ENCODE measurements at places on chromosomes 5 and 9.
A peak's percentile ranks its signal among the peaks of the same experiment; 100 is the strongest.

DNA sequence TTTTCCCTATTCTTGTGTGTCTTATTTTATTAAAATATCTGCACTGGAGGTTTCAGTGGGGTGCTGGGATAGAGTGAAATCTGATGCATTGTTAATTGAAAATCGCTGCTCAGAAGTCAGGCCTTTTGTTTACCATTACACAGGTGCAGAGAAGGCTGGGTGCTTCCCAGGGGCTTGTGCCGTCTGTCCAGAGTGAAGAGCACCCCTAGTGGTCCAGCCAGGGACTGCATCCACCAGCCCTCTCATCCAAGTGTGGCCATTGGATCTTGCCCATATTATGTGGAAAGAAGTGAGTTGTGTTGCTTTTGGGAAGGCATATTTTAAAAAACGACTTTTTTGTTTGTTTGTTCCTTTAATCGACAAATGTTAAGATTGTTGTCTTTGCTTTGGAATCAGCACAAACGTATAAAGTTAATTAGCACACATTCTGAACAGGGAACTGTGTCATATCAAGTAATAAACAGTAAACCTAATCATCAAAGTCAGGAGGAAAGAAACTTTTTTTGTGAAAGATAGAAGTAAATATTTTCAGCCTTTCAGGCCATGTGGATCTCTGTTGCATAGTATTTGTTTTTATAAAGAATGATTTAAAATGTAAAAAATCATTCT is 315.6 kb downstream of the MTRR start:
- DNase-seq, result no peak

GRCh38 chr9:8232726-8233125 is 433.1 kb upstream of the DMAC1 start:
- no peak for DNase-seq

- DNase-seq, result no peak
Measured at GRCh38 chr5:160245506-160246086, 16.3 kb downstream of the FABP6 start.

GRCh38 chr5:79495311-79495710 is 18.6 kb downstream of the HOMER1 start:
- DNase-seq, result no peak

DNA sequence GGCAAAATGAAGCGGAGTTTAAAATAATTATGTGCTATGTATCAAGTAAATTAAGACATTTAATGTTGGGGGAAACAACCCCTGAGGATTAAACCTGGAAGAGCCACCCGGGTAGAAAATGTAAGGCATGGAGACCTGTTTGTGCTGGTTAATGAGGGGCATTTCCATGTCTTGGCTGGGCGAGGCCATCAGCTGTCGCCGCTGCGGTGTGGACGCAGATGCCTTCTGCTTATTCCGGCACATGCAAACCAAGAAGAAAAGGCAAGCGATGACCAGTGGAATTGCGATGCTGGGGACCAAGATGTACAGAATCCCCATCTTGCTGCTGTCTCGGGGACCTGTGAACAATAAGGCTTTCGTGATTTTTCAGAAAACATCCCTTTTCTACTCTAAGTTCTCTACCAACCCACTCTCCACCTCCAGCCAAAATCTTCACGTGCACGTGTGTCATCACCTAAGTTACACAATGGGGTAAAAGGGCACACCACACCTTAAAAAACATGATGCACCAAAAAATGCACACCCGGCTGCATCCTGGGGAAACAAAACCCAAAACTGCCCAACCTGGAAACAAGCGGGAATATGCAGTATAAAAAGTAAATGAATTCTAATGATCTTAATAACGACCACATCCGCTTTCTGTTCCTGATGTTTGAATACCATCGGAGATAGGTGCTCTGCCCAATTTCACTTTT is 223.5 kb downstream of the ROR2 start:
- no peak for DNase-seq

- DNase-seq, result no peak
Measured at GRCh38 chr5:14145435-14146334, 2.5 kb downstream of the TRIO start.

DNA sequence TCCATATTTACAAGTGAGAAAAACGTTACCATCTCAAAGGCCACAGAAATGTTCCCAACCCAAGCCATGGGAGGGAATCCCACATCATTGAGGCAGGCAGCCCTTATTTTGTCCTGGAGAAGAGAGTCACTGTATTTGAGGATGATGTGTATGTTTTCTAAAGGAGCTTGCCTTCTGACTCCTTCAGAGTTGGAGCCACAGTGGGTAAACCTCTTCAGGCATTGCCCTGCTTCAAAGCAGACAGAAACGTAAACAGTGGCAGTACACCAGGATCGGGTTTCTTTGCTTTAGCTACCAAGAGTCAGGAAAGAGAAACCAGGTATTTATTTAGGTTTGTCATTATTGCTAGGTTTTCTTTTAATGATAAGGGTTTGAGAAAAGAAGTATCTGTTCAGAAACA is 45.7 kb downstream of the MUSK start:
- DNase-seq, result no peak

- no peak for DNase-seq
Measured at GRCh38 chr9:70484232-70485130, 70.0 kb upstream of the KLF9 start.

DNA sequence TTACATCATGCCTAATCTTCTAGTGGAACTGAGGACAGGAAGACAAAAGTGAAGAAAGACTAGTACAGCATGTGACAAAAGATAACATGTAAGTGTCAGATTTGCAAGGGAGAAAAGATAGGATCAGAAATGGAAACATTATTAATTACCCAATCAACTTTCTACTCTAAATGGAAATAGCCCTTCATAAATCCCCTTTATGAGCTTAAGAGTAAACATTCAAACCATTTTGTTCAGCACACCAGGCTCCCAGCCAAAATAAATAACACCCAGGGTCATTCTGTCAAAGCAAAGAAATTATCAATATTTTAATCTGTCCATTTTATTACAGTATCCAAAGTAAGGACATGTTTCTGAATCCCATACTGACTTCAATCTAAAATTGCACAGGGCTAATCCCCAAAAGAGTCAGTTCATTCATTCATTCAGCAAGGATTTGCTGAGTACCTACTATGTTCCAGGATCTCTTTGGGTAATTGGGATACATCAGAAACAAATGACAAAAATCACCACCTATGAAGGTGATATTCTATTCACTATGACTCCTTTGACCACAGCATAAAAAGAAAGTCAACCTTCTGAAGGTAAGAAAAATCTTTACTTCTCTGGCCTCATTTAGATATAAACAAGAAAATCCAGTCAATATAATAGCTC is 5.3 kb downstream of the PRELID2 start:
- DNase-seq, result no peak

GRCh38 chr5:176492431-176492830 is 44.2 kb downstream of the FAF2 start:
- no peak for DNase-seq

- no peak for DNase-seq
Measured at GRCh38 chr5:36879274-36880033, 2.9 kb downstream of the NIPBL start.

DNA sequence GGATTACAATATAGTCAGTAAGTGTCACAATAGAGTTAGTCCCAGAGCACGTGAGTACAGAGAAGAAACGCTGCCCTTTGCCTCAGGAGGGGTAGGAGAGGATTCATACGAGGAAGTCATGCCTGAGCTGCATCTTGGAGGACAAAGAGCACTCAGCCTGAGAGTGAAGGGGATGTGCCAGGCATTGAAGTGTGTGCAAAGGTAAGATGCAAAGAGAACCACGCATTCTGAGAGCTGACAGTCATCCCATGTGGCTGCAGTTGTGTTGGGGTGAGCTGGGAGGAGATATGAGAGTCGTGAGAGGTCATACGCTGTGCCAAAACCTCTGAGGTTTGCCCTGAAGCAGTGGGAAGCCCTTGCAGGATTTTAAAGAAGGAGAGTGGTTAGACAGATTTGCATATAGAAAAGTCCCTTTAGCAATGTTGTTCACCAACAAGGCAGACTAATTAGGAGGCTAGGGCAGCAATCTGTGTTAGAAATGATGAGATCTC is 97.5 kb downstream of the PIP5K1B start:
- DNase-seq, result no peak

- DNase-seq, result no peak
Measured at GRCh38 chr5:101278917-101279316, 375.8 kb upstream of the ST8SIA4 start.

GRCh38 chr5:19987612-19988361 is at the start of gene CDH18:
Gene CDH18 (minus strand): TSS chr5:19988200. CDS start chr5:19838986, 149,214 bp downstream.
- DNase-seq, result peak; percentile 63

- DNase-seq, result no peak
Measured at GRCh38 chr9:15180124-15180523, 126.9 kb downstream of the TTC39B start.

- DNase-seq, result no peak
Measured at GRCh38 chr9:14155237-14155636, 158.7 kb downstream of the NFIB start.

GRCh38 chr5:144105371-144105770 is 65.1 kb downstream of the YIPF5 start:
- DNase-seq, result no peak

- no peak for DNase-seq
Measured at GRCh38 chr9:111978616-111979015, 82.0 kb downstream of the UGCG start.

GRCh38 chr9:94746541-94747370 is 20.3 kb downstream of the AOPEP start:
- no peak for DNase-seq

DNA sequence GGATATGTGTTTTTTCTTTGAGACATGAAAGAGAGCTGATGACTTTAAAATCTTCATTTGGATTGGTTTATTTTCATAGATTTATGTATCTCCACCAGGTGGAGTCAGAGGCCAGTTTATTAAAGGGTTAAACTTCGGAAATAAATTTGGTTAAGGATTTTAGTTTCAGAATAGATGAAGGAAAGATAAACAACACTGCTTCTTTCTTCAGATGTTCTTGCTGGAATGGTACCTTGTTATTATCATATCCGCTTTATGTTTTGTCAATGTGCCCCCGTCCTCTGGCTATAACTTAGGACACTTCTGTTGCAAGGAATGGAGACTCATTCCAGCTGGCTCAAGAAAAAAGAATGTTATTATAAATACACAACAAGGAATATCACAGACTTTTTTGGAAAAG is 81.2 kb downstream of the ALDH1A1 start:
- DNase-seq, result no peak

- DNase-seq, result no peak
Measured at GRCh38 chr9:133054966-133055365, 6.8 kb upstream of the CEL start.

GRCh38 chr9:4298255-4299004 is 1.4 kb downstream of the GLIS3 start:
- DNase-seq, result peak; percentile 35

GRCh38 chr5:60598424-60598823 is 101.5 kb downstream of the DEPDC1B start:
- no peak for DNase-seq

GRCh38 chr9:81596679-81597418 is 92.5 kb downstream of the TLE1 start:
- no peak for DNase-seq

DNA sequence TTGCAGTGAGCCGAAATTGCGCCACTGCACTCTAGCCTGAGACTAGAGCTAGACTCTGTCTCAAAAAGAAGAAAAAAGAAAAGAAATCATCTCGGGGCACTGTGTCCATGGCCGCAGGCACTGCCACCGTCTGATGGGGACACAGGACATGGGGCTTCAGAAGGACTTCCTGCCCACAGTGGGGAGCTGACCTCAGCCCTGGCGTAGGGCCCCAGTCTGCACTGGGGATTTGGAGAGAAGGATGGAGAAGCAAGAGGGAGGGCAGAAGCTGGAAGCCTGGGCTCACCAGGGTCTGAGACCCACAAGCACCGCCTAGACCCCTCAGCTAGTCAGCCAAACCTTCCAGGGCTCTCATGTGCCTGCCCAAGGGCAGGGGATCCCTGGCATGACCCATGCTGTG is 4.1 kb upstream of the SARDH start:
- no peak for DNase-seq

GRCh38 chr9:125356032-125356431 is 94.4 kb downstream of the GAPVD1 start:
- no peak for DNase-seq

- DNase-seq, result no peak
Measured at GRCh38 chr9:37514999-37515398, 29.3 kb downstream of the POLR1E start.

- DNase-seq, result no peak
Measured at GRCh38 chr9:110202232-110202631, 5.7 kb downstream of the C9orf152 start.

DNA sequence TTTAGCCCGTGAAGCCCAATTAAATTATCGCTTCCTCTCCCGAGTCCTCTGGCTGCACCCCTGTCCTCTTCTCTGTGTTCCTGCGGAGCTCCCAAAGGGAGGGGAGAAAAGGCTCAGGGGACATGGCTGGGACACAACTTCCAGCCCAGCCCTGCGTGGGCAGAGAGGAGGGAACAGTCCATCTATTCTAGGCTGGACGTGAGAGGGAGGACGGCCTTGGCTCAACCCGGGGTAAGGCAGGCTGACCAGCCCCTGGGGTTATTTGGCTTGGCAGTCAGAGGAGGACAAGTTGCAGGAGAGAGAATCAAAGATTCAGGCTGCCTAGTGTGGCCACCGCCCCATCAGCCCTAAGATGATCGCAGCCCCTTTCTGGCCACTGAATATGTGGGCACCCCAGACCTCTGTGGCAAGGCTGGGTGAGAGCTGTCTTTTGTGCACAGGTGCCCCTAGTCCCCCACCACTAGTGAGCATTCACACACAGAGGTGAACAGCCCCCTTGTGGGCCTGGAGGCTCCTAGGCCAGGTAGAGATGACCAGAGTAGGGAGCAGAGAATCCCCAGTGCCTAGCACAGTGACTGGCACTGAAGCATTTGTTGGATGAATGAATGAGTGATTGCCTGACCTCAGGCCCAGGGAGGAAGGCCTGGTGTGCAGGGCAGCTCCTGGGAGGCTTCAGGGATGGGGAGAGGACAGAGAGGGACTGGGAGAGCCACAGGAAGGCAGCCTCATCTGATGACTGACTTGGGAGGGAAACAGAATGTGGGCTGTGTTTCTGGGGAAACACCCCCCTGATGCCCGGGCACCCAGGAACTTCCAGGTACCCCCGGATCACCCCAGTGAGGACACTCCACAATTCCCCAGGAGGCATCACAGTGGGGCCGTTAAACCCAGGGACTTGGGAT is 133.9 kb downstream of the C9orf50 start:
- DNase-seq, result no peak
